ENCODE measurements at places on chromosomes 5 and 9. TPM values are rescaled to one million over a fixed set of nuclear protein-coding genes. Genes with fewer than 3 reads are reported as not detected.

ZNF883 gene
- polyA plus RNA-seq = 3.8 TPM

DNA sequence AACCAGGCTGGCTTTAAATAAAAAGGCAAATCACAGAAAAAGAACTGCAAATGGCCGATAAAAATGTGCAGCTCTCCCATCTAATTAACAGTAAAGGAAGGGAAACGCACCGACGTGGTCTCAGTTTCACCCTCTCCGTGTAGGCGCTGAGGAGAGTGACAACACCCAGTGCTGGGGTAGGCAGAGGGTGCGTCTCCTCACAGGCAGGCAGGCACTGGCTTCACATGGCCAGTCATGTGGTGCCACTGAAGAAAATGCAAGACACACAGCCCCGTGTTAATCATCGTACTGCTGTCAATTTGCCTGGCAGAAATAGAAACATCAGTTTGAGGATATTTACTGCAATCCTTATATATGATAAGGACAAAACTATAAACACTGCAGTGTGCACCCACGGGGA is 178.4 kb downstream of the FANCC start:
- no peak for DNase-seq
- no peaks in the 10 kb centered on the region for H3K27me3 ChIP-seq
- peaks cover 15% of the 10 kb centered on the region for H3K4me1 ChIP-seq
- H3K36me3 ChIP-seq = peaks cover 7% of the 10 kb centered on the region
- no peak overlapping the region for H3K27ac ChIP-seq
- no peak overlapping the region for H3K4me3 ChIP-seq

RPL12 gene
- polyA plus RNA-seq = 2,373 TPM

HEMGN gene
- 8.6 TPM for polyA plus RNA-seq

DNA sequence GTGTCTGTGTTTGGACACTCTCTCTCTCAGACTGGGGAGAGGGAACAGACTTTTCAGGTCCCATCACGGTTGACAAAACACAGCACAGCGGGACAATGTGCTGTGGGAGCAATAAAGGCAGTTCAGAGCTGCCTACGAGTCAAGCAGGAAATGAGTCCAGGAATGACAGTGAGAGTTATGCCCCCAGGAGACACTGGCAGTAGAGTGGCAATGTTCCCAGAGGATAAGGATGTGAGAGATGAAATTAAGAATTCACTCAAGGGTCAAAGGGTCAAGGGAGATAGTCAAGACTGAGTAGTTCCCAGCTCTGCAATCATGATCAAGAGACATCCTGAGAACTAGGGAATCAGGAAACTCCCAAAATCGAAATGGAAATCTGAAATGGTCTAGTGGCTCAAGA is 156.1 kb downstream of the LURAP1L start:
- no peak for DNase-seq
- no peaks in the 10 kb centered on the region for H3K27me3 ChIP-seq
- H3K27ac ChIP-seq = no peak overlapping the region
- no peaks in the 10 kb centered on the region for H3K4me1 ChIP-seq

DNA sequence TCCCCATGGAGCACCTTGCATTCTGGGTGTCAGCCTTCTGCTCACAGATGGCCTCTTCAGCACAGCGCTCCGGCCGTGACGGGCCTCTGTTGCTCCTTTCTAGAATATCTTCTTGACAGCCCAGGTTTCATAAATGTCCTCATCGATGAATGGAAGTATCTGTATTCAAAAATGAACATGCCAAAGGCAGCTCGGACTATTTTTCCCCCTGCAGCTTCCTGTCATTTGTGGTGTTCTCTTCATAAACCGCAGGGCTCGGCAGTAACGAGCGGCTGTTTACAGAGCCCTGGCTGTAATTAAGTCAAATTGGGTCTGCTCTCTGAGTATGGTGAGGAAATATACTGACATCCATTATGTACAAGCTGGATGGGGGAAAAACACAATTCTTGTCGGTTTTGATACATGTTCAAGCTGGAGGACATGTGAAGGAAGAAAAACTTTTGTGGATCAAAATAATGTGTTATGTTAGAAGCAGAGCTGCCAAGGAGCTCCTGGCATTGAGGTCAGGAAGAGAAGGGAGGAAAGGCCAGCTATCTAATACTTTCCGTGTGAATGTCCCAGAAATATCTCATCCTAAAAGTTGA is 154.1 kb upstream of the CD180 start:
- peaks cover 2% of the 10 kb centered on the region for H3K4me1 ChIP-seq
- no peaks in the 10 kb centered on the region for H3K27me3 ChIP-seq
- H3K27ac ChIP-seq = no peak overlapping the region
- no peaks in the 10 kb centered on the region for H3K36me3 ChIP-seq
- H3K4me3 ChIP-seq = no peak overlapping the region
- DNase-seq = peak; percentile 74

EPB41L4B gene
- polyA plus RNA-seq = 6.8 TPM
